ENCODE measurements at places on chromosomes 1 and 21.

DNA sequence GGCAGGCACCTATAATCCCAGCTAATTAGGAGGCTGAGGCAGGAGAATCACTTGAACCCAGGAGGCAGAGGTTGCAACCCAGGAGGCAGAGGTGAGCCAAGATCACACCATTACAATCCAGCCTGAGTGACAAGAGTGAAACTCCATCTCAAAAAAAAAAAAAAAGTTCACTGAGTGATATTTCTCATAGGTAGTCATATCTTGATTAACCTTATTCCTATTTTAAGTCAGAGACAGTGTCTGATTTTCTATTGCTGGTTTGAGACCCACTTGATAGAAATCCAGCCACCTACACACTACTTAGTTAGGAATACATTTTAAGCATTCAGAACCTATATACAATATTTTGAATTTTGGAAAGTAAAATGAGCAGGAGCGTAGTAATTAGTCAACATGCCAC lies 357.4 kb upstream of the ADGRL2 start:
- DNase-seq, result no peak

GRCh38 chr1:18972991-18973390 lies 16.5 kb upstream of the IFFO2 start:
- no peak for DNase-seq

- DNase-seq, result no peak
Measured at GRCh38 chr1:90273241-90273774, 278.4 kb downstream of the ZNF326 start.

DNA sequence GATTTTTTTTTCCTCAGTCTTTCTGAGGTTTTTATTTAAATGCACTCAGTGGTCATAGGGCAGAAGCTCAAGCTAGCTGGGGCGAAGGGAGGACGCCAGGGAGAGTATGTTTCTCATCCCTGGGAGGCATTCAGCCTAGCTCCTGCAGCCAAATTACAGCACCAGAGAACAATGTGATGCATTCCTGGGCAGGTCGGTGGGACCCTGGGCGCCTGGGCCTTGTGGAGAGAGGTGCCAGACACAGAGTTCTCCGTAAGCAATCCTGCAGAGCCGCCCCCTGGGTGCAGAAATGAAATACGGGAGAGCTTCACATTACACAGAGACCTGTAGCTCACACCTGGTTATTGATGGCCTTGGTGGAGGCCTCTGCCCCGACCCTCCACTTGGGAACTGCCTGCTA lies 15.5 kb downstream of the WNT2B start:
- no peak for DNase-seq

DNA sequence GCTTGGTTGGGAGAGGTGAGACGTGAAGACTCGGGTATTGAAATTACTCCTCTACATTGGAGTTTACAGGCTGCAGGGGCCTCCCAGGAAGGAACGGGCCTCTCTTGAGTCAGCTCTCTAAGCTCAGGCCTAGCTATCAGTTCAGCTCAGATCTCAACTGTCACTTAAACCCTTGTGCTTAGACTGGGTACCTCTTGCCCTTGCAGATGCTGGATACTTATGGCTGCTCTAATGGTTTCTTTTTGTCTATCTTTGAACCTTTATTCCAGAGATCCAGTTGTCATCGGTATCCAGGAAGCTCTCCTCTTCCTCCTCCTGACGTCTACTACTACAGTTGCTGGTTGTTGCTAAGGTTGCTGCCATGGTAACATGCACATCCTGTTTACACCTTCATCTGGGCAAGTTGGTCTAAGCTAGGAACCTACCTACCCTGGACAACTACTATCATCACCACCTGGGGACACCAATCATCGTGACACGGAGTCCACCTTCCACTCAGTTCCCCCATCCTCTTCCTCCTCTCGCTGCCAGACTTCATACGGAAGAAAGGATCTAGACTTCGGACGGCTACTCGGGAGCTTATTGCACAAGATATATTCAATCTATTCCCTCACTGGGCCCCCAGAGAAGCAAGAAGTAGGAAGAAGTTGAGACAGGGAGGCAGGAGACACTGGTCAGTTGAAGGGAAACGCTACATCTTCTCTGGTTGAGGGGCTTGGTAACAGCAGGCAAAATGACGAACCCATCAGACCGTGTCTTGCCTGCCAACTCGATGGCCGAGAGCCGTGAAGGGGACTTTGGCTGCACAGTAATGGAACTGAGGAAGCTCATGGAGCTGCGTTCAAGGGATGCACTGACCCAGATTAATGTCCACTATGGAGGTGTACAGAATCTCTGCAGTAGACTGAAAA lies 56.1 kb downstream of the ATP2B4 start:
- peak; percentile 65 for DNase-seq

GRCh38 chr1:62433861-62434617 lies 2.8 kb upstream of the USP1 start:
- peak; percentile 60 for DNase-seq

DNA sequence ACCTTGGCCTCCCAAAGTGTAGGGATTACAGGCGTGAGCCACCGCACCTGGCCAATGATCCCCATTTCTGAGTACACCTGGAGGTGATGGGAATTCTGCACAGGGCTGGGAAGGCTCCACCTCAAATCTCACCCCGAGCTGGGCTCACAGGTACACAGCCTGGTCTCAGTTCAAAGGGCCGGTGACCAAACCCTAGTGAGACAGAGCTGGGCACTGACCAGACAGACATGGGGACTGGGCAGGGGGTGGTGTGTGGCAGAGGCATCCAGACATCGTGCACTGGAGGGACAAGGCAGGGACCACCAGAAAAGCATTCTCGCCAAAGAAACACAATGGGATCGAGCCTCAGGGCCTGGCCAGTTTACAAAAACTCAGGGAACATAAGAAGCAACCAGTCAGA lies 17.2 kb downstream of the LSS start:
- DNase-seq, result no peak

- DNase-seq, result no peak
Measured at GRCh38 chr1:23895082-23895481, 18.1 kb downstream of the CNR2 start.

DNA sequence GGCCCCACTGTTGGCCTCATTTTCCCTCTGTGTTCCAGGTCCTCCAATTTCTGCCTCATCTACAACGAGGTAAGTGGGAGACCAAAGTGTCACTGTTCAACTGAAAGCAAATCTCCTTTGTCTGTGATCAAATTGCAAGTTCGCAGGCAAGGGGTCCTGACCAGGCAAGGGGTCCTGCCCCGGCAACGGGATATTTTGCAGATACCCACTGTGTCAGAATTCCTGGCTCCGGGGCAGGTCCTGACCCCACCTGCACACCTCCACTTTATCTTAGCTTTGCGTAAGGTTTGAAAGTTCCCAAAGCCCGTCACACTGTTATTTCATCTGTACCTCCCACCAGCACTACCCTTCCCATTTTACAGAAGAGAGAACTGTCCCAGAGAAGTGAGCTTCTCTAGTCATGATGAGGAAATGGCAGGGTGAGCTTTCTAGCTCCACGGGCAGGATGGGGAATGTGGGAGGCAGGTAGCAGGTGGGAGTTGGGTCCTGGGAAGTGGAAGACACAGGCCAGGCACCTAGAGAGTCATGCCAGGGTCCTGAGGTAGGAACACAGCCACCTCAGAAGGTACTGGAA lies 32.0 kb upstream of the CSF1 start:
- DNase-seq, result no peak

DNA sequence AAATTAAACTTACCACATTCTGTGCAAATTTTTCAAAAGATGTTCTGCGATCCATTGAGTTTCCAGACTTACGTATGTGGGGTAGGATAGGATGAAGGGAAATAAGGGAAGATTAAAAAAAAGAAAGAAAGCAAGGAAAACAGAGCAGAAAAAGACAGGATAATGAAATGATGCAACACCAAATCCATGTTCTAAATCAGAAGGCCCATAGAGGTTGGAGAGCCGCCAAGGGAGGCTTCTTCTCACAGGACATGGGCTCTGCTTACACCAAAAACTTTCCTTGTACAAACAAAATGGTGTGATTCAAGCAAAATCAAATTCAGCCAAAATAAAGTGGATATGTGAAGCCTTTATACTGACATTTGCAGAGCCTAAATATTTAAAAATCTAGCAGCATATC lies 189.5 kb upstream of the GREM2 start:
- DNase-seq, result no peak

GRCh38 chr21:30104241-30104640 lies 62.4 kb downstream of the CLDN17 start:
- no peak for DNase-seq

DNA sequence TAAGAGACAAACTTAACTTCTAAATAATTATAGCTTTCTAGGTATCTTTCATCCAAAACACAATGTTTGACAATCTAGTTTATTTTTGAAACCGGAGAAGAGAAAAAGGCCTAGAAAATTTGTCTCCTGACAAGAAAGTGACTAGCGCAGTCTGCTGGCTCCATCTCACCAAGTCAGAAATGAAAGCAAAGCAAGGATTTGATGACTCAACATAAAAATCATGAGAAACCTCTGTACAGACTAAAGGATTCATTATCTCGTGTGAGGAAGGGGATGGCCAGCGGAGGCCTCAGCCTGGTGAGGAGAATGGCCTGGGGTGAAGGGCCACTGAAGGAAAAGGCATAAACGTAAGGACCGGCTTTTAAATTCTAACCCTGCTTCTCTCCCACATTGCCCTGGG lies 20.0 kb upstream of the TSNAX start:
- no peak for DNase-seq

GRCh38 chr1:192227330-192227729 lies 69.1 kb downstream of the RGS18 start:
- DNase-seq, result no peak

DNA sequence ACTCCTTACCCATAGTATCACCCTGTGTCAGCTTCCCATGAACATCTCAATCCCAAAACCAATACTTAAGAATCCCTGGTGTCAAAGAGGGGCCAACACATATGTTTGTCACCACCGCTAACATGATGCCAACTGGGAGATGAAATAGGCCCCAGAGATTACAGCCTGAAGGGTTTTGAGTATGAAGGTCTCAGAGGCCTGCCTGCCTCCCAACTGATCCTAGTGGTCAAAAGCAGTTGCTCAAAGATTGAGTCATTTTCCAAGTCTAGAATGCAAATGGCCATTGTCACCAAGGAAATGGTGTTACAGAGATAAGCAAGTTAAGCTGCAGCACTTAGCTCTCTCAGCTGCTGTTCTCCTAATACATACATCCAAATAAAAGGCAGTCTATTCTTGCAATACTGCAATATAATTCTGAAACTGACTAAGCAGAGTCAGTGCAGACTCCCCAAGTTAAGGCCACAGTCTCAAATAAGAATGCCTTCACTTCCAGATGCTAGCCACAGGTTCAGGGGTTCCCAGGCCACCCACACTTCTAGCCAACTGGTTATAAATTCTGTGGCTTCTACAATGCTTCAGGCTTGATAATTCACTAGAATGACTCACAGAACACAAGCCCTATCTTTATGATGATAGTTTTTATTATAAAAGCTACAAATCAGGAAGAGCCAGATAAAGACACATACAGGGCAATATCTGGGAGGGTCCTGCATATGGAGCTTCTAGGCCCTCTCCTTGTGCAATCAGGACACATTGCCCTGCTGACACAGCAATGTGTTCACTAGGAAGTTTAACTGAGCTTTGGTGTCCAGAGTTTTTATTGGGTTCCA lies 18.7 kb downstream of the DUSP10 start:
- no peak for DNase-seq

DNA sequence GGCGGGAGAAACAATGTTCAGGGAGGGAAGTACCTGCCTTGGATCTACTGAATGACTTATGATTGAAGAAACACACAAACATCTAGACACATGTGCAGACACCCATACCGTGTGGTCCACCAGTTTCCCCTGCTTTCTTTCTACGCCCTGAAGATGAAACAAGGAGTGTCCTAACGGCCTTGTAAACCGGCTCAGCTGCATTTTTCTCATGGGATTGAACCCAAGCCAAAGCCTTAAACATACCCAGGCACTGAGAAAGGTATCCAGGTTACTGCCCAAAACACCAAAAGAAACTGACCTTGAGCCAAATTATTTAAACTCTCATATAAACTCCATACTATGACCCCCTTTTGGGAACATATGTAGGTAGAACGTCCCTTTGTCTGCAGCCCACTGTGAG lies 630.0 kb upstream of the RGS18 start:
- no peak for DNase-seq

DNA sequence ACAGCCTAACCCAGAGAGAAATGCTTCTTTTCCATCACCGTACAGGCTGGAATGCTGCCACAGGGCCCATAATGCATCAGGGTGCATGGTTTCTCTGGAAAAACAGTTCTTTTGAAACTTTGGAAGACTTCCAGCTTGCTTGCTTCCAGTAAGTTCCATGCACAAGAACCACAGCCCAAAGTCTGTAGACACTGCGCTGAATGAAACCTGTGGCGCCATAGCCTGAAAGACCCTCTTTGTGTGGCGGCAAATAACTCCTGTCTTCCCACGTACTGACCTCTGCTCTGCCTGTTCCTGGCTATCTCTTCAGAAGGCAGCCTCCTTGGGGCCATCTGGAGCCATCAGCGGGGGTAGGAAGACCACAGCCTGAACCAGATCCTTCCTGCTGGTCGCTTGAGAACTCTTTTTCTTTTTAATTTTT lies 15.1 kb downstream of the MIIP start:
- no peak for DNase-seq

DNA sequence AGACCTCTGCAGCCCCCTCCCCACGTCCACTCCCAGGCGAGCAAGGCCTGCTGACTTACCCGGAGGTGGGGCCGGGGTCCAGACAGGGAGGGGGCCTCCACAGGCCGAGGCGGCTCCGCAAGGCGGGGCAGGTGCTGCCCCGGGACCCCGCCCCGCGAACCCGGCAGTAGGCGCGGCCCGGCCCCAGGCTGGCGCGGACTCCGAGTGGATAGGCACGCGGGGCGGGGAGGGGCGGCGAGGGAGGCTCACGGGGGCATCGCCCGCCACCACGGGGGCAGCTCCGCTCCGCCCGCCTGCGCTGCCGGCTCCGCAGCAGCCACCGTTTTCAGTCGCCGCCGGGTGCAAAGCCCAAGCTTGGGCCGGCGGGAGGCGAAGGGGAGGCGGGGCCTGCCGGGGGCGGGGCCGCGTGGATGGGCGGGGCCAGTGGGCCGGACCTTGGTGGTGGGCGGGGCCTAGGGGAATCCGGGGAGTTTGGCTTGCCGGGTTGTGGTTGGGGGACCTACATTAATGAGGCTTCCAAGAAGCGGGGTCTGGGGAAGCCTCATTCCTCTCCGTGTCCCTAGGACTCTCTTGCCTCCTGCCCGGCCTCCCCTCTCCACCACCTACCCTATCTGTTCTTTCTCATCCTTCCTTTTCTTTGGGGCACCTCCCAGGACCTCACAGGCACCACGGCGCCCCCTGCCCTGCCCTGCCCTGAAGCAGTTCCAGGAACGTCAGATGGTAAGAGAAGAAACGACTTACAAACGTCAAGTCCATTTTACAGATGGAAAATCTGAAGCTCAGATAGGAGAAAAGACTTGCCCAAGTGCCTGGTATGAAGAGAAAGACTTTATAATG lies at the start of gene RIMS3:
TSS of gene RIMS3 (minus strand) at position 348 of the 837 bp plus-strand sequence. CDS start 23,757 bp downstream, outside the sequence.
- DNase-seq, result peak; percentile 90

- no peak for DNase-seq
Measured at GRCh38 chr1:159560599-159560998, 24.8 kb upstream of the OR10J5 start.

GRCh38 chr1:244265507-244265906 lies 186.2 kb downstream of the ADSS2 start:
- no peak for DNase-seq
